ENCODE measurements at places on chromosomes 11 and 22. TPM values are rescaled to one million over a fixed set of nuclear protein-coding genes. Genes with fewer than 3 reads are reported as not detected.

The TH gene
- total RNA-seq: not detected

The MN1 gene
- 12.2 TPM for total RNA-seq

DNA sequence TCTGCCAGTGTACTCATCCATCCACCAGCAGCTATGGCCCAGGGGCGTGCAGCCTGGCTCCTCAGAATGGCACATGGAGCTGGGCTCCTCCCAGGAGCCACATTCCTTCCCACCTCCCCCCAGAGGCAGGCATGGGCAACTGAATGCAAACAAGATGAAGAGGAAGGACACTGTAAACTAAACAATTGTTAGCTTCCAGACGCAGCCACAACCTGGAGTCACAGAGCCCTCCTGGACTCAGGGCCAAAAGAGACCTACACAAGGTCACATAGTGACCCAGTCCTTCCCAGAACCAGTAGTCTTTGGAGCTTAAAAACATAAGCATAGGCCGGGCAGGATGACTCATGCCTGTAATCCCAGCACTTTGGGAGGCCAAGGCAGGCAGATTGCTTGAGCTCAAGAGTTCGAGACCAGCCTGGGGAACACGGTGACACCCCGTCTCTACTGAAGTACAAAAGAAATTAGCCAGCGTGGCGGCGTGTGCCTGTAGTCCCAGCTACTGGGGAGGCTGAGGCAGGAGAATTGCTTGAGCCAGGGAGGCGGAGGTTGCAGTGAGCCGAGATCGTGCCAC, 30.7 kb upstream of the CLDN5 start:
- DNase-seq: no peak

GRCh38 chr11:113006896-113007445, 45.8 kb downstream of the NCAM1 start:
- DNase-seq: no peak

The YWHAH gene
- 103 TPM for total RNA-seq

- DNase-seq: no peak
Observed at GRCh38 chr11:60869451-60869825, 2.1 kb downstream of the ZP1 start.

All from right cardiac atrium (tissue), 5 donors.